ENCODE measurements at places on chromosomes 13 and 19.

DNA sequence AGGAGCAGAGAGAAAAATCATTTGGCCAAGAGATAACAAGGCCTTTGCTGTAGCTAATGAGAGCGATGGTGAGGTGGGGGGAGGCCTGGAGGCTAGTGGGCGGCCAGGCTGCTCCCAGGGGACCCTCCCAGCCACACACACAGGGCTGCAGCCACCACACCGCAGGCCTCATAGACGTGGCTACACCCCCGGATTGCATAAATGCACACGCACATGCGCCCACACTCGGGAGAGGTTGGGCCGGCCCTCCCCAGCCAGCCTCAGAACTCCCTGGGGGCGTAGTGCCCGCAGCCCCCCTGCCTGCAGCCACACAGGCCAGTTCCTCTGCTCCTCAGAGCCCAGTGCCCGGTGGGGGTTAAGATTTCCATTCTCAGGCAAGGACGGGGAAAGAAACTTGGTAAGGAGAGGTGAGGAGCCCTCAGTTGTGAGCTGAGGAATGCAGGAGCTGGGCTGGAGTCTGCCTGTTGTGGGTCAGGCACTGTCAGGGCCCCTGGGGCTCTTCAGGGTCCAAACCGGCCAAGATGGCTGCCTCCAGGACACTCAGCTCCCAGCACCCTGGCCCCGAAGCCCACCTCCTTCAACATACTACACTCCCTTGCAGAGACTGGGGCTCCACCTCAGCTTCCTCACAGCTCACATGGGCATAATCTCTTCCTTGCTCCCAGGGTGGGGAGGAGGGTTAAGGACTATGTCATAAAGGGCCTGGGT is 8.0 kb downstream of the PTH2 start:
- no peak for DNase-seq

GRCh38 chr19:43470288-43470687 is 4.9 kb upstream of the LYPD3 start:
- no peak for DNase-seq

DNA sequence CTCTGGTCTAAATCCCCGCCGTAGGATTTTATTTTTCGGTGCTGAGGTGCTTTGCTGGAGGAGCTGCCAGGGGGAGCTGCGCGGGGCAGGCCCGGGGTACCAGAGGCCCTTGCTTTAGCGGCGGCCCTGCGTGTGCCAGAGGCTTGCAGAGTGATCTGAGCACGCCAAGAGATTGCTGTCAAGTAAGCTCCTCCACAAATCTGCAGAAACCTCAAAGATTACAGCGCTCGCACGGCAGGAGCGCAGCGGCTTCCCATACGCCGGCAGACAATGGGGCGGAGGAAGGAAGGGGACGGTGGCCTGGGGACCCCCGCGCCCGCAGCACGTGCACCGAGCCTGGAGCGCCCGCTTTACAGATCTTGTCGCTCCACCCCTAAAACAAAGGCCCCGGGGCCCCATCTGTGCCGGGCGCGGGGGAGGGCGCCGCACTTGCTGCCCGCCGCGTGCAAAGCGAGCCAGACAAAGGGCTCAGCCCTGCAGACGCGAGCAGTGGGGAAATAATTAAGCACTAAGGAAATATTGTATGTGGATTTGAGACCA is 9.1 kb upstream of the C19orf12 start:
- DNase-seq, result no peak

DNA sequence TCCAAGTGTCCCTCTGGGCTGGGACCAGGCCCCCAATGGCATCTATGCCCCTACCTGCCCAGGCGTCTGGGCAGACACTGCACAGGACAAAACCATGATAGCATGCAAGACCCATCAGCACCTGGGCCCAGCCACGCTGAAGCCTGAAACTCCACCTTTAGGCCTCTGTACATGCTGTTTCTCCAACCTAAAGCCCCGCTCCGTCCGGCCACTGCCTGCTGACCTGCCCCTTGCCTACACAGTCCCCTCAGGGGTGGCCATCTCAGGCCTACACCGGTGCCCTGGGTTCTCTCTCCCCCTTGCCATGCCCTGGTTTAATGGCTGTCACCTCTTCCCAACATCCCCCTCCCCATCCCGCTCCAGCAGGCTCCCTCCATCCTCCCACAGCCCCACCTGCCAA is 15.3 kb downstream of the GJA3 start:
- no peak for DNase-seq

- no peak for DNase-seq
These were observed 16.7 kb downstream of the GSX1 start for GRCh38 chr13:27808851-27809550.

DNA sequence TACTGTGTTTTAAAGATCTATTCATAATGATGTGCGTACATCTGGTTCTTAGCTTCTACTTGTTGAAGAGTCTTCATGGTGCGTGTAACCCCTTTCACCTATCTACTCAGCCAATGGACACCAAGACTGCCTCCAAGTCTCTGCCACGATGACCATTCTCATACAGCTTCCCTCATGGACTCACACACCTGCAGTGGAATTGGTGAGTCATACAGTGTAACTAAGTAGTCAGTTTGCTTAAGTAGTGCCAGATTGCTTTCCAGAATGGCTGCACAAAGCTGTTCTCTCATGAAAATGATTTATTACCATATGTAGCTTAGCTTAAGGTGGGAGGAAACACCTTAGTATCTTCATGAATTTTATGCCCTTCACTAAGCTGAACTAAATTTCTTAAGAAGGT is 112.3 kb downstream of the AKAP11 start:
- DNase-seq, result no peak

DNA sequence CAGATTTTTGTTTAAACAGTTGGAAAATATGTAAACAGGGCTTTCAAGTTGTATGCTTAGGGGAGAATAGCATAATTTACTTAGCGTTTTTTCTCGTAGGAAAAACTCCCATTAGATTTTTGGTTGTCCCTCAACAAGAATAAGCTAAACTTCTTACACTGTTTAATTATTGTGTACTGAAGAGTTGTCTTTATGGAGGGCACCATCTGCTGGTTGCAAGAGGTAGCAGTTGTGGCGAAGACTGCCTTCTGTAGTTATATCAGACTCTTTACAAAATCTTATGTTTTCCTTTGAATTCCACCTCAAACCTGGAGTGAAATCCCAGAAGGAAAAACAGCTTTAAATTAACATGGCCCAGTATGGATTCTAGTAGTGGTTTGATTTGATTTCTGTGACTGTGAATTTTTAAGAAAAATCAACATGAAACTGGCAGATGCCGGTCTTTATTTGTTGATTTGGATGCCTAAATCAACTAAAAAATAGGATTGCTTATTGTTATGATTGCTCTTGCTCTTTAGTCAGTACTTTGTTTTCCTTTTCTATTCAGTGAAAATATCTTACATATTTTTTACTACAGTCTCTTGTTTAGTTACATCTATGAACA is 53.4 kb downstream of the PDS5B start:
- no peak for DNase-seq

DNA sequence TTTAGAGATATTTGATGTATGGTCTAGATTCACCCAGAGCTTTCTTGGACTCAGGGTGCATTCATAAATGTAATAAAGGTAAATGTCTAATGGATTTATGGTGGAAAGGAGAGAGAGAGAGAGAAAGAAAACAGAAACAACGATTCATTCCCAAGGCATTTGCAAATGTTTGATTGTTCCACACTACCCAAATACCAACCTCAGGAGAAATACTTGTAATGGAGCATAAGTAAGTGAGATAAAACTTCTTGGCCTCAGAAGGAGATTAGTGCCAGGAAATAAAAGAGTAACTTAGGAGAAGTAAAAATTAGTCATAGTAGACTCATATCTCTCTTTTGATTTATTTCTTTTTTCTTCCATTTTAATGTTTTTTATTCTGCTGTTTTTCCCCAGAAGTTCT is 40.6 kb upstream of the DGKH start:
- DNase-seq, result no peak

GRCh38 chr13:91609353-91609752 is 210.9 kb downstream of the GPC5 start:
- DNase-seq, result no peak

DNA sequence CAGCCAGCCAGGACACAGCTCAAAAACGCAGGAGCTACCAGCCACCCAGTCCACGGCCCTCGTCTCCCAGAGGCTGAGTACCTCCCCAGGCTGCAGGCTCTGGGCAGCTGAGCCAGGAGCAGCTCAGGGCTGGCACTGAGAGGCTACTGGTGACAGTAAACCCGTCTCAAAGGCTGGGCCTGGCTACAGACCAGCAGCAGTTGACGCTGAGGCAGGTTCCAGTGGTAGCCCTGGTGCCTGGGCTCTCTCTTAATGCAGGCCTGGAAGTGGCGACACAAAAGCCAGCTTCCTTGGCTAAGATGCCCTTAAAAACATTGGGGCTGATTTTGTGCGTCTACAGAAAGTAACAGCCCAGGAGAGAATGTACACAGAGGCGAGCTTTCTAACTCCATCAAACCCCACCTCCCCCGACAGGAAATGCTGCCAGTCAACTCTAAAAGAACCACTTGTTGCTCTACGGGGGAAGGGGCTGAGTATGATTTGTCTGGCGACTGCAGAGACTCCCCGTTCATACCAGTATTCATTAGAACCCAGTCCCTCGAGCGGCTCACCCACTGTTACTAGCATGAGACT is 126.3 kb downstream of the STK24 start:
- DNase-seq, result no peak

- DNase-seq, result no peak
These were observed 12.9 kb downstream of the ZNF302 start for GRCh38 chr19:34690372-34690771.

DNA sequence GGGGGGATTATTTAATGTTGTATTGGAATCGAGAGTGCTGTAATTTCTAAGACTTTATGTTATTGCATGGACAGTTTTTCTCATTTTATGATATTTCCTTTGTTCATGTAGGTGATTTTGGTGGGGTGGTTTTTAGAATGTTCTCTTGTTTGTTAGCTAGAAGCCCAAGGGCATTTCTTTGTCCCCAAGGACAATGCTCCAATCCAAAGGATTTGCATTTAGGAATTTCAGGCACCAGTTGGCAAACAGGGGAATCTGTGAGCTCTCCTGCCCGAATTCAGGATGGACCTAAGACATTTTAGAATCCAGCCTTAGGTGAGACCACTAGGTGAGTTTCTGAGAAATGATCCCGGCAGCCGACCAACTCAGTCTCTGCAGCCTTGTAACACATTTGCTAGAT is 324.9 kb downstream of the KCNRG start:
- no peak for DNase-seq

GRCh38 chr19:33394723-33395560 is 21.4 kb downstream of the CEBPG start:
- DNase-seq, result no peak

GRCh38 chr19:31107096-31107495 is 242.1 kb downstream of the TSHZ3 start:
- DNase-seq, result no peak

- DNase-seq, result peak; percentile 97
These were observed 28.3 kb downstream of the ZNF507 start for GRCh38 chr19:32373585-32374295.

DNA sequence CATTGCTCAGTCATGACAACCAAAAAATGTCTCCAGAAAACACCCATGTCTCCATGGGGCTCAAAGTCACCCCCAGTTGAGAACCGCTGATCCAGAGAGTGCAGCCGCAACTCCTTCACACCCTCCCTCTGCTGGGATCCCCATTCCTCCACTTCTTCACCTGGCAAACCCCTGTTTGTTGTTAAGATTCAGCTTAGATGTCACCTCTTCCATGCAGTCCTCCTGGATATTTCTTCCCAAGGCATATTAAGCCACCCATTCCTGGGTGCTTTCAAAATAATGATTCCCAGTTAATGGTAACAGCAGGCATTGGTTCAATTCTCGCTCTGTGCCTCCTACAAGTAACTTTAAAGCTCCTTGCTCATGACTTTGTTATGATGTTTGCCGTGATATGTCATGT is 4.0 kb downstream of the OR10H1 start:
- DNase-seq, result no peak

GRCh38 chr19:42253245-42254088 is 1.5 kb downstream of the ERF start:
- DNase-seq, result no peak

GRCh38 chr13:46526740-46527139 is 26.2 kb upstream of the LRCH1 start:
- DNase-seq, result no peak

GRCh38 chr13:91157273-91158016 is 190.0 kb upstream of the MIR17HG start:
- DNase-seq, result no peak

GRCh38 chr13:100389617-100390016 is 199.0 kb downstream of the GGACT start:
- no peak for DNase-seq

DNA sequence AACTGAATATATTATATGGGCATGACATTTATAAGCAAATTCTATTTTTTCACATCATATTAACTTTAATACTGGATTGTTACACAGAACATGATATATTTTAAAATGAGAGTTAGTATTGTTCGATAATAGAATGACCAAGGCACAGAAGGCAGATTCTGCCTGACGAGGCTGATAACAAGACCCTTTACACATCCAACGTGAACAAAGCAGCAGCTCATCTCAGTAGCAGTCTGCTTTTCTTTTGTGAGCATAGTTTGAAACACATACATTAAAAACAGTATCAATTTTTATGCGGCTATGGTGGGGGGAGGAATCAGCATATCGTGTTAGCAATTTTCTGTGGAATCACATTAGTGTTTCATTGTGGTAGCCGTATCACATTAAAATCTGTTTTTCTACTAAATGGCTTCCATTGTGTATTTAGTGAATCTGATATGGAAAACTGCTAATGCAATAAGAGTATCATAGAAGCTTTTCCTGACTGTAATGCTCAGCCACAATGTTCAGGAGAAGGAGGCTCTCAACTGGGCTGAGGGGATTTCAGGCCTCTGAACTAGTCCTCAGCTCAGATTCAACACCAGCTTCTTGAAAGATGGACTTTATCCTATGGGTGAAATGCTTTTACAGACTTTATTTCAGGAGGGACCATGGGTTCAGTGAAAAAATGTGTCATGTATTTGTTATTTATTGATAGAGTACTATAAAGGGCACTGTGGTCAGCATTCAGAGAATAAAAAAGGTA is 4.0 kb downstream of the SMAD9 start:
- no peak for DNase-seq

DNA sequence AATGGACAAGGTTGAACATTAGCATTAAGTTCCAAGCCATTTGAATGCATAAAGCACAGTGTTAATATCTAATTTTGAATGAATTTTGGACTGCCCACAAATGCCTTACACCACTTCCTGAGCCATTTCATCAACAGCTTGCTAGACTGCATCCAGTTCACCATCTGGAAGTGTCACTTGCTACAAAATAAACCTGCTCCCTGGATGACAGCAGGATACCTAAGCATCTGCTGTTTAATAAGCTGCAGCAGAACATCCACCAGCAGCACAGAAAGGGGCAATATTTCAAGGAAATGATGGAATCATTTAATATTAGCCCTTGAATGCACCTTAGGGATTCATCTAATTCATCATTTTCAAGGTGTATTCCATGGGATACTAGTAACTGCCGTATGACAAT is 76.6 kb upstream of the PCDH9 start:
- DNase-seq, result no peak

- DNase-seq, result no peak
These were observed 89.6 kb downstream of the LMO7 start for GRCh38 chr13:75725736-75726135.

Data from GM04503 (cell line).